DND-41 (cell line): ENCODE measurements at places on chromosomes 1 and 21.

- DNase-seq, result no peak
Observed at GRCh38 chr1:110717179-110717578, 42.4 kb upstream of the KCNA3 start.

GRCh38 chr1:68812333-68812732 is 315.5 kb upstream of the DEPDC1 start:
- DNase-seq, result no peak

DNA sequence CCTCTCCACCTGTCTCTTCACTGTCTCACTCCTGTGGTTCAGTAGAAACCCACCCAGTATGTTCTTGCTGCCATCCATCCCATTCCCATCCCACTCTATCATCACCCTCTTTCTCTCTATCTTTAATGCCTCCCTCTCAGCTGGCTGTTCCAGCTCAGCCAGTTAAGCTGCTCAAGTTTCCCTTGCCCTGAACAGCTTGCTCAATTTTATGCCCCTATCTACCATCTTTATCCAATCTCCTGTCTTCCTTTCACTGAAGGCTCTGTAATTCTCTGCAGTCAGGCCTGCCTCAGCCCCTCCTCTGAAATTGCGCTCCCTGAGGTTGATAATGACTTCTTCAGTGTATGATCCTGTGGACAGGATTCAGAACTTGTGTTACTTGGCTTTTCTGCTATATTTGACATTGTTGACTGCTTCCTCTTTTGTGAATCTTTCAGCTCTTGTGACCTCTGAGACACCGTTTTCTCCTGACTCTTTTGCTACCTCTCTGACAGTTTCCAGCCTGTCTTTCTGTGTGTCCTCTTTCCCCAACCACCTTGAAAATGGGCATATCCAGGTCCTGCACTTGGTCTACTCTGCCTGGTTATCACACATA is 13.9 kb upstream of the BCAR3 start:
- no peak for DNase-seq

DNA sequence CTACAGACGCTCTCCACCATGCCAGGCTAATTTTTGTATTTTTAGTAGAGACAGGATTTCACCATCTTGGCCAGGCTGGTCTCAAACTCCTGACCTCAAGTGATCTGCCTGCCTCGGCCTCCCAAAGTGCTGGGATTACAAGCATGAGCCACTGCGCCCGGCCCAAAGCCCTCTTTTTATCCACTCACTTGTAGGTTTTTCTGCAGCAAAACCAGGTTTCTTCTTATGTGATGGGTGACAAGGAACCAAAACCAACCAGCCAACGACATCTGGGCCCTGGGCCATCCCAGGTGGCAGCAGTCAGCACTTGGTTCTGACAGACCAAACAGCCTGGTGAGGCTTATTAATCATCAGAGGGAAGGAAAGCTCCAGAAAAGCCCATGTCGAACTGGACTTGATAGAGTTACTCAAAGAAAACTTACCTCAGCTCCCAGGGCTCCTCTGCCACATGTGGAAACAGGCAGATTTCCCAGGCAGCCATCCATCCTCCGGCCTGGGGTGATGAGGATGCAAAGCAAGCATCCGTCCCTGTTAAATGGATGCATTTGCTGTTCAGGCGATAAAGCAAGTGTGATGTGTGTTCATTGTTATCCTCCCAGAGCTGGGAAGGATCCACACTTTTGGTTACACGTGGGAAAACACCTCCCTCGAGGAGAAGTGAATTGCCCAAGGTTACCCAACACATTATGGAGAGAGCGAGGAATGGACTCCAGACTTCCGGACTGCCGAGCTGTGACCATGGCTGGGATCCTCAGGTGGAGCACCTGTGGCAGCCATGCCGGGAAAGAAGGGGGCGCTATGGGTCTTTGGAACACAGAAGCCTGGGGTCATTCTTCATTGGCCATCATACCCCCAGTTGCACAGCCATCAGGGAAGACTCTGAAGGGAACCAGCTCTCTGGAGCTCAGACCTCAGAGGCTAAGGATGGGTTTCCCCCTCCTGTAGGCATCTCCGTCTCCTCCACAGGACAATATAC is 118.8 kb downstream of the HUNK start:
- no peak for DNase-seq

DNA sequence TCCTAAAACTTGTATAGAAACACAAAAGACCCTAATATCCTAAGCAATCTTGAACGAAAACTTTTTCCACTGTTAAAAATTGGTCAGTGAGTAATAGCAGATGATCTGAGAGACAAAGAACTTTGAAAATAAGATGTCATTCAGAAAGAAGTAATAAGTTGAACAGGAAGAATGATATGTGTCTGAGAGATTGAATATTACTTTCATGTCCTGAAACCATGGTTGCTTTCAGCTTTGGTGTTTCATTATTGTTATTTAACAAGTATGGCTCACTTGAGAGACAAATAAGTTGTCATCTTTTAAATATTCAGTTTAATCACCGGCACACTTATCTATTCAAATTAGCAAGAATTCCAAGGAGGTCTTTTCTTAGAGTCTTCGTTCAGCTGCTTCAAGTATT is 11.4 kb downstream of the PRKACB start:
- no peak for DNase-seq

- no peak for DNase-seq
Observed at GRCh38 chr1:2042830-2043773, 7.1 kb upstream of the PRKCZ start.

DNA sequence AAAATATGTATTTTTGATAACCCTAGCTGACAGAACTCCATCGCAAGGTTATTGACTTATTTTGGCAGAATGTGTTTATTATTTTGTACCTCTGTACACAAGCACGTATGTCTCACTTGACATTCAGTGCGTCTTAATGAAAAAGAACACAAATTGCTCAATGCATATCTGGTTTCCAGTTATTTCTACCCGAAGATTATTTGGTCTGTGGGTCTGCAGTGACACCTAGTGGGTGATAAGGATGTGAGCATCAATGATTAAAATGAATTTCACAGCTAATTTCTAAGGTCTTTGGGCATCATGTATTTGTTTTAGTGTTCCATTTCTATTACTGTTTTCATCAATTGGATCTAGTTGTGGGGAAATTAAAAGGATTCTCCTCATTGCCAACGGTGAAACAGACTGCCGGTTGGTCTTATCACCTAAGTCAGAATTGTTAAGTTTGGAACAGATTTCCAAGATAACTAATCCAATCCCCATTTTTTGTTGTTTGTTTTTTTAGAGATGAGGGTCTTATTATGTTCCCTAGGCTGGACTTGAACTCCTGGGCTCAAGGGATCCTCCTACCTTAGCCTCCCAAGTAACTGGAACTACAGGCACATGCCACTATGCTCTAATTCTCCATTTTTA is 13.9 kb downstream of the DDX20 start:
- peak; percentile 54 for DNase-seq

DNA sequence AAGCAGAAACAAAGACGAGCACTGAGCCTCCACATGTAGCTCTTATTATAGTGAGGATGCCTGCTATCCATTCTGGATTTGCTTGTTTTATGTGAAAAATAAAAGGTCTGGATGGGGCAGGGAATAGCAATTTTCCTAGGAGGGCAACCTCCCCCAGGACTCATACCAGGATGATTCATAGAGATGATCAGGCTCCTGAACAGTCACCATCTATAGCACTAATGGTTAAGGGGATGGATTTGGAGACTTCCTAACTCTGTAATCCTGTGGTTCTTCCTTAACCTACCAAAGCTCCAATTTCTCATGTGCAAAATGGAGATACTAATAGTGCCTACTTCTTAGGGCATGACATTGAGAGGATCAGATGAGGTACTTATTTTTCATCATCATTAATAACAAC is 34.5 kb upstream of the CD58 start:
- DNase-seq, result no peak

DNA sequence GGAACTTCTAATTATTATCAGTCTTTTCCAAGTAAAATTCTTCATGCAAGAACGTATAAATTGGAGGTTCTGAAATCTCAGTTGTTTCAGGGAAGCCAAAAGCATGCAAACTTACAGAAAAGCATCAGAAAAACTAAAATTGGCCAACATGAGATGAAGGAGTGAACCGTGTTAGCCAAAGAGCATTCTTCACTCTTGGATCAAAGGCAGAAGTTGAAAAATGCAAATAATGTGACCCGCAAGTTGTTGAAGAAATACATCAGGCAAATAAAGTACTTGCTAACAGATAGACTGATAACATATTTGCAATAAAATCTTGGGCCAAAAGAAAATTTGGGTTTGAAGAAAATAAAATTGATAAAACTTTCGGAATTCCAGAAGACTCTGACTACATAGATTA is 29.6 kb downstream of the DIPK1A start:
- no peak for DNase-seq

- DNase-seq, result no peak
Observed at GRCh38 chr1:76433526-76433925, 359.0 kb downstream of the ST6GALNAC3 start.

- DNase-seq, result no peak
Observed at GRCh38 chr1:243443557-243443956, 187.7 kb downstream of the SDCCAG8 start.

GRCh38 chr21:32340863-32341848 is 42.5 kb downstream of the MRAP start:
- no peak for DNase-seq

DNA sequence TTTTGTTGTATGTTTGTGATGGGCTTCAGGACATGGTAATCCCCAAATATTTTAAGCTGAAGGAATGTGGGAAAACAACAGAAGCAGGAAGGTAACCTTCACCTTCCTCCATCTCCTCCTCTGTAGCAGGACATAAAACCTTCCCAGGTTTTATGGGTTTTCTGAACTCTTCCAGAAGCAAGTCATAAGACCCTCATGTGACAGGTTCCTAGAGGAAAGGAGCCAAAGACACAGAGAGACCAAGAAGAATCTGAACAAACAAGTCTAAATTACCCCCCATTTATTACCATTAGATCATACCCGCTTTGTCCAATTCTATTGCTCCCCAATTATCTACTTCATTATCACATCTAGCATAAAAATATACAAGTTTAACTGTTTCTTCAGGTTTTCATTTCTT is 28.8 kb downstream of the SCMH1 start:
- no peak for DNase-seq

DNA sequence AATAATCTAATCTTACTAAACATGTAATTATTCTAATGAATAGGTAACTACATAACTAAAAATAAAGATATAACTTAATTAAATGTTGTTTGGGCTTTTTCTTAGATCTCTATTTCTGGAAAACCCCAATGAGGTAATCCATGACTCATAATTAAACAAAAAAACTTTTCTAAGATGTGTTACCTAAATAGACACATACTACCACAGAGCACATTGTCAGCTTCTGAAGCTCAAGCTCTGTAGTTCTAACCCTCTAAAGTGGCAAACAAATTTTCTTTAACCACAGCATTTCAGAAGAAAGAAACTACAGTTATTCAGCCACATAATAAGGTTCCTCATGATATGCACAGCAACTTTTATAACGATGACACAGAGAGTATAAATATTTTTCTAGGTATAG is 4.2 kb downstream of the OR6K3 start:
- DNase-seq, result no peak

- DNase-seq, result no peak
Observed at GRCh38 chr21:44889625-44890337, 16.3 kb upstream of the PTTG1IP start.

- no peak for DNase-seq
Observed at GRCh38 chr1:43349594-43350306, 9.0 kb upstream of the CDC20 start.

DNA sequence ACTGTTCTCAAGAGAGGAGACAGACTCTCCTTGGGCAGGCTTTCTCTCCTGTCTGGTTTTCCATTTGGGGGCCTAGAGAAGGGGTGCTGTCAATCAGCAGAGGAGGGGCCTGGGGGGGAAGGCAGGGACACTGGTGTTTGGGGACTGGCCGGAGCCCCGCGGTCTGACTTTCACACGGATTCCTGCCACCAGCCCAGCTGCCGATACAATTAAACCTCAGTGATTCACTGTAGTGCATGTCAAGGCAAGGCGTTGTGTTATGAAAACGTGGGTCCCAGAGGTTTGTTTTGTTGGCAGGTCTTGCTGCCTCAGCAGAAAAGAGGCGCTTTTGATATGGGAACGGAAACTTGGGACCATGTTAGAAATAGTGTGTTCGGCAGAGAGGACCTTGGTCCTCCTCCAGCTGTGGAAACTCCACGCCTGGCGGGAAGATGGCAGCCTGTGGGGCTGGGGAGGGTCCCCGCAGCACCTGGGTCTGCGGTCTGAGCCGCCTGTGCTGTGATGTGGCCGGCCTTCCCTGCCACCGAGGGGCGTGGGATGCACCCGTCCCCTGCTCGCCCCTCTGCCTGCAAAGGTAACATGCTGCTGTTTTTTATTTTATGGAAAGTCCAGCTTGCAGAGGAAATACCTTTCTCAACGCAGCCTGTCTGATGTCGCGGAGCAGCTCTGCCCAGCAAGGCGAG is 47.6 kb downstream of the SPSB1 start:
- DNase-seq, result no peak

DNA sequence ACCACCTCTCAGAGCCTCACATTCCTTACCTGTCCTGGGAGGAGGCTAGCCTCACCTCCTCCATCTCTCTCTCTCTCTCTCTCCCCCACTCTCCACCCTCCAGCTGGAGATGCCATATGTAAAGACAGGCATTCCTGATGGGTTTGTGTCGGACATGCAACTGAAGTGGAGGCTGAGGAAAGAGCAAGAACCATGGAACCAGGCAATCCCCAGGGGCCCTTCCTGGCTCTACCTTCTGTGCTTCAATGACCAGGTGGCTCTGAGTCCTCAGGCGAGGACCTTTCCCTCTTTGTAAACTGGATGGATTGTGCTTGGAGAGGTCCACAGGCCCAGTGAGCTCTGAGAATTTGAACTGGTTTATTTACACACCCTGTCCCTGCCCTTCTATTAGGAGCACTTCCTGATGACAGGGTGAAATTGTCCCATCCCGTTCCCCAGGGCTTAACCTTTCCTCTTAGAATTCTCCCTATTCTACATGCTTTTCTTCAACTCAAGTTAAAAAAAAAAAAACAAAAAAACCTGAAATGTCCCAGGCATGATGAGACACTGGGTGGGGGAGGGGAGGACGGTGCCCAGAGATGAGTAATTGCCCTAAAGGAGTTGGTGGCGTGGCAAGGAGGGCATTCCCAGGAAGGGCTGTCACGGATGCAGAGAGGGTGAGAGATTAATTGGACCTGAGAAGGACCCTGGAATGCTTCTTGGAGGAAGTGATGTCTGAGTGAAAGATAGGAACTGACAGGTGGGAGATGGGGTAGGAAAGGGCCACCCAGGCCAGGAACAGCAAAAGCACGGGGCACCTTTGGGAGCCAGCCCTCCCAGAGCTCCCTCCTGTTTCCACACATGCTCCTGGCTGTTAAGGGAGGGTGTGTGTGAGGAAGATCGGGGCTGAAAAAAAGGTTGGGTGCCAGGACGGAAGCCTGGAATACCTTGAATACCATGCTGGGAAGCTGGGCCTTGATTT is 50.2 kb upstream of the WASF2 start:
- DNase-seq, result no peak

GRCh38 chr1:7643530-7643929 is 127.6 kb upstream of the VAMP3 start:
- no peak for DNase-seq

- no peak for DNase-seq
Observed at GRCh38 chr1:4485878-4486277, 168.5 kb upstream of the AJAP1 start.

- no peak for DNase-seq
Observed at GRCh38 chr1:197471248-197471985, 203.4 kb downstream of the CRB1 start.

- no peak for DNase-seq
Observed at GRCh38 chr1:228013935-228014930, 7.4 kb downstream of the WNT3A start.
